ENCODE measurements at places on chromosomes 16 and 17. TPM values are rescaled to one million over a fixed set of nuclear protein-coding genes. Genes with fewer than 3 reads are reported as not detected.

GRCh38 chr16:5005916-5006315, 27.8 kb downstream of the NAGPA start:
- no peak for DNase-seq

GRCh38 chr17:60665602-60666001, 12.0 kb upstream of the BCAS3 start:
- no peak for DNase-seq

- DNase-seq = no peak
These were observed 8.7 kb downstream of the CACNG5 start for GRCh38 chr17:66843627-66844026.

- no peak for DNase-seq
These were observed 77.4 kb downstream of the SPECC1 start for GRCh38 chr17:20086416-20087076.

GRCh38 chr17:3788200-3788599, 12.8 kb downstream of the ITGAE start:
- no peak for DNase-seq

GRCh38 chr17:77001487-77001886, 133.3 kb downstream of the MGAT5B start:
- no peak for DNase-seq

- no peak for DNase-seq
These were observed 87.5 kb downstream of the WSCD1 start for GRCh38 chr17:6157716-6158115.

- DNase-seq = no peak
These were observed 1.6 kb downstream of the AMFR start for GRCh38 chr16:56423584-56424403.

DNA sequence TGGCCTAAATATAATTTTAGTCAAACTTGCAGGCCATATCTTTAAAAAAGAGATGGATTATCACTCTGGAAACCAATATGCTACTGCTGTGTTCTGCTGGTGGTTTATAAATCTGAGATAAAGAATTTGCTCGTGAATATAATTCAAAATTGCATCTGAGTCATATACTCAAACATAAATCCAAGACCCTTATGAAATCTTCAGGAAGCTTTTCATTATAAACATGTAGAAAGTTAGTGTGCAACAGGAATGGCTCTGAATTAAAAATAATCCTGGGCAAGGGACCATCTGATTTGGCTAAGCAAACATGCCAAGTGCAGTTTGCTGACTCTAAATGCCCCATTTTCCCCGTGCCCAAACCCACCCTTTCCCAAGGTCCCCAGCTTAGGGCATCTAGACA, 57.3 kb downstream of the TEX2 start:
- DNase-seq = no peak

GRCh38 chr16:1426734-1427471, 4.0 kb upstream of the PERCC1 start:
- no peak for DNase-seq

DNA sequence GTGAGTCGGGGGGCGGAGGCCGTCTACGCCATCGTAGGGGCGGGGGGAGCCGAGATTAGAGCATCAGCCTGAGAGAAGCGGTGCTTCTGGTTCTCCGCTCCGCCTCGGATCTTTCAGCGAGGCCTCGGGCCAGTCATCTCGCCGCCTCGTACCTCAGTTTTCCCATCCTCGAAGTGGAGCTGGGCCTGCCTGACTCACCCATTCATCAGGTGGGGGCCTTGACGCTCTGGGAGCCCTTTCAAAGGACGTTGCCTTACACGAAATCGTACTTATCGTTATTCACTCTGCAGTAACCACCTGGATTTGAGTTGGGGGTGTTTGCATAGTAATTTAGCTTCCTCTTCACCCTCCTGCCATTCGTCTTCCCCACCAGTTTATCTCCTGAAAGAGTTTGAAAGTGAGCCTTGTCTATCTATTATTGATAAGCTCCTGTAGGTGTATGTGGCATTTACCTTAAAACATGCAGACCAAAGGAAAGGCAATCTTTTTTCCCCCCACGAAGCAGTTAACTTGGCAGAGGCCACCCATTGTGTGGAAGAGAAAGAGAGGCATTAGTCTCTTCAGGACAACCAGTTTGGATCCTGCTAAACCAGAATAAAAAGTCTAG, 674 bp downstream of the TAF15 start:
- no peak for DNase-seq

DNA sequence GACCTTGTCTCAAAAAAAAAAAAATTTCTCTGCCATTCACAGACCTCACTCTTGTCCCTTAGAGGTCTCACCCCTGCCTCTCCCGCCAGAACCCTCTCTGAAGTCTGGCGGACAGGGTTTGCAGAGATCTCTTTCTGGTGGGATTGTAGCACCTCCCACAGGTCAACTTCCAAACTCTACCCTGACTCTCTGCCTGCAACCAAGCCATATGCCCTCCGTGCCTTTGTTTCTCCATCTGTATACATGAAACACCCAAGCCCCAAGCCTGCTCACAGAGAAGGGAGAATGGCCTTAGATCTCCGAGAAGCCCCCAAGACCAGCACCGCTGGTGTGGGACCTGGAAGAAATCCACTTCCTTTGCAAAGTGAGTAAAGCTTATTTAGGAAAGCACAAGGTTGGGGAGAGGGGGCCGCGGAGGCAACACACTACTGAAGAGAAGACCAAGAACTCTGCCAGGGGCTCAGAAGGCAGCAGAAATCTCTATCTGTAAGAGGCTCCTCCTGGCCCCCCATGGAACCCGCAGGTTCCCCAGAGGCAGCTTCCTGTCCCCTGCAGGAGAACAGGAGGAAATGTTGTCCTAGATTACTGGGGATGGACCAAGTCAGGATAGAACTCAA, 219.9 kb downstream of the C16orf78 start:
- DNase-seq = no peak

- no peak for DNase-seq
These were observed 10.6 kb downstream of the CDH16 start for GRCh38 chr16:66908116-66908515.

DNA sequence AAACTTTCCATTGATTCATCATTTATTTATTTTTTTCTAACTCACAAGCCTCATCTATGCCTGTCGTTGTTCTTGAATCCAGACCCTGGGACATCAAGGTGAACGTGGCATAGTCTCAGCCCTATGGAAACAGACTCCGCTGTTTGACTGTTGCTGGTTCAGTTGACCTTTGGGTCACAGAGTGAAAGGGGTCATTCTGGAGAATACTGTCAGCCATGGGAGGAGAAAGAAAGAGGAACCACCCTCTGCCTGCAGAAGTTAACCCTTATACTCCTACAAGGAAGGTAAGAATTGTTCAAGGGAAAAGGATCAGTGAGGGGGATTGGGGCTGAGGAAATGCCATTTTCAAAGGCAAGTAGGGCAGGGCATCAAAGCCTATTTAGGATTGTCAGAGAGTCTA, 387.6 kb upstream of the MAF start:
- no peak for DNase-seq

DNA sequence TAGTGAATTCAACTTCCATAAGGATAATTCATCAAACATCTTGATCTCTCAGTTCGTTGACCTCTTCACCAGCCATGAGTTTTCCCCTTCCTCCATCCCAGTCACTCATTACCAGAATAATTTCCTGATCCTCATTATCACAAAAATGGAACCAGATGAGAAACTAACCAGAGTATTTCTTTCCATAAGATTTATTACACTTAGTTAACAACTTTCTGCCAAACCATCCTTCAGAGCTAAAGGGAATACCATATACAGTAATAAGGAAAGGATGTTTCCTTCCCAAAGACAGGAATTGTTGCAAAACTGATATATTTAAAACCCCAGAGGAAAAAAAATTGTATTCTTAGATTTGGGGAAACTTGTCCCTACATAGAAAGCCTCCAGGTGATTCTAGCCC, 8.6 kb downstream of the KRTAP29-1 start:
- no peak for DNase-seq

GRCh38 chr17:16932611-16933010, 39.3 kb downstream of the TNFRSF13B start:
- no peak for DNase-seq

DNA sequence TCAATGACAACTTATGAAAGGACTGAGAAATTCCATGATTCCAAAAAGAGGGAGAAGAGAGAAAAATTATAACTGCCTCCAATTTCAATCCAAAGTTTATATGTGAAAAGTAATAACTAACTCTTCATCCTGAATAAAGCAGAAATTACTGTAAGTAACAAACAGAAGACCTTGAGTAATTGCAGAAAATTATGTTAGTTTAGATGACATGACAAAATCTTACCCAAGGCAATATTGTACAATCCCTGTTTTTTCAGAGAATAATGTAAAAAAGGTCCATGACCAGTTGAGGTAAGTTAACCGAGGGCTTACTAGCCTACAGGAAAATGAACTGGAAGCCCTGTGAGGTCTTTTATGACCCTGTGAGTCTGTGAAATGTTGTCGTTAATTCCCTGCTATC, 949.5 kb upstream of the SOX9 start:
- no peak for DNase-seq

GRCh38 chr16:64858076-64858475, 263.8 kb downstream of the CDH11 start:
- DNase-seq = no peak

- DNase-seq = no peak
These were observed 4.4 kb downstream of the TRAP1 start for GRCh38 chr16:3712861-3713372.

DNA sequence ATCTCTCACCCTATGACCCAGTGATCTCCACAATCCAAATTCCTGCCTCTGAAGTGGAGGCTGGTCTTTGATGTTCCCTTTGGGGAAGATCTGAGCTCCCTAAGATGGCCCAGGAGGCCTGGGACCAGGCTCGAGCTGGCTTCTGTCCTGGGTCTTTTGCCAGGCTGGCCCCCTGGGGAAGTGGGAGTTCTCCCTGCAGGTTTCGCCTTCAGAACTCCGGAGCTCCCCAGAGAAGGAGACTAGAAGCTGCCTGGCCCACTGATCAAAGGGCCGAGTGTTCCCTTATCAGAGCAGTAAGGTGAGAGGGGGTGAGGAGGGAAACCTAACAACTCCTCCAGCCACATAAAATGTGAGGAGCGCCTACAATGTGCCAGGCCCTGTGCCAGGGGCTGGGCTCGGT, 147.1 kb downstream of the IRF8 start:
- DNase-seq = peak; percentile 3

DNA sequence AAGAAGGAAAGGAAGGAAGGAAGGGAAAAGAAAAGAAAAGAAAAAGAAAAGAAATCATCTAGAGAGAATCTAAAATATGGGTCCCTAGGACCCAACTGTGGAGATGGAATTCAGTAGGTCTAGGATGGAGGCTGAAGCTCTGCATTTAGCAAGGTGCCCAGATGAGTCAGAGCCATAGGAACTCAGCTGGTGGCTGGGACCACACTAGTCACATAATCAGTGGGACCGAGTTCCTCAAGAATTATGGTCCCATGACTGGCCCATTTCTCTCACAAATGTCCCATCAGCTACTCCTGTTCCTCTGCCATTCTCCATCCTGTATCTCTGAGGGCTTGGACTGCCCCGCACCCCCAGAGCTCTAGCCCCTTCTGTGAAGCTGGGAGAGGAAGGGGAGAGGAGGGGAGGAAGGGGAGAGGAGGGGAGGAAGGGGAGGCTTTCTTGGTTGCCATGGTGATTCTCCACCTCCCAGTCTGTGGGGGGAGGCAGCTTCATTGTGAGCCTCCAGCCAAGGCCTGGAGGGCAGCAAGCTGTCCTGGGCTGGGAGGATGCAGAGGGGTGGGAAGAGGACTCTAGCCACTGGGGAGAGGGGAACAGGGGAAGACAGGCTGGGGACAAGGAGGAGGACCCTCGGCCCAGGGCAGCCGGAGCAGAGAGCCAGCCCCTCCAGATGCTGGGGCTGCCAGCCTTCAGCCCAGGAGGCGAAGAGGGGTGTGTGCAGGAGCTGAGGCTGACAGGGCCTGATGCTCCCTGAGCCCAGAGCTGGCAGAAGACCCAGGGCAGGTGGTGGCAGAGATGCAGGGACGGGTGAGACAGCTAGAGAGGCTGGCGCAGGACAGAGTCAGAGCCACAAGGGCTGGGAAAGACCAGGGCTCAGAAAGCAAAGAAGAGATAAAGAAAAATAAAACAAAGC, 37.8 kb upstream of the LHX1 start:
- DNase-seq = no peak

DNA sequence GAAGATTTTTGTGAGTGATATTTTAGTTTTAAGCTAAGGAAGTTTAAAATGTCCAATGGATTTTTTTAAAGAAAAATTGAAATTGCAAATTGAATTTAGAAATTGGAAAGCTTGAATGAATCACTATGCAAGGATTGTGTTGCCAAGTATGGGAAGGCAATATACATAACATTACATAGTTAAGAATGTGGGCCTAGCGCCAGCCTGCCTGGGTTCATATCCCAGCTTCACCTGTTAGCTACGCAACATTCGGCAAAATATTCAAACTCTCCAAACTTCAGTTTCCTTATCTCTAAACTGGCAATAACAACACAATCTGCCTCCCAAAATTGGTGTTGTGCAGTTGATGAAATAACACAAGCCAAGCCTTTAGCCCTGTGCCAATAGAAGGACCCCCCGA, 50.4 kb upstream of the DNAH9 start:
- DNase-seq = no peak

Gene KRTAP2-3
- not detected for total RNA-seq

Gene CDRT15
- total RNA-seq = not detected

Gene ZNF423
- 4.9 TPM for total RNA-seq

Gene TCAP
- total RNA-seq = 0.64 TPM

Gene MARVELD3
- 381 TPM for total RNA-seq

Gene LAT
- total RNA-seq = 5.6 TPM

Gene GDPD1
- total RNA-seq = 8.1 TPM

Gene CLDN7
- total RNA-seq = 571 TPM

Gene PIK3R5
- total RNA-seq = 16.1 TPM

Gene OR1A1
- total RNA-seq = not detected

Gene ZNF629
- total RNA-seq = 17.9 TPM

Gene TNFSF12
- total RNA-seq = 53.1 TPM

Gene FLOT2
- total RNA-seq = 35.8 TPM

Gene FGF11
- total RNA-seq = 1.9 TPM

Gene RAC3
- 3.7 TPM for total RNA-seq

Gene CDT1
- not detected for total RNA-seq

Gene NSRP1
- total RNA-seq = 60.2 TPM

Gene ZNF469
- 0.48 TPM for total RNA-seq

Gene NTN1
- total RNA-seq = 6.8 TPM
